Fibroblast of skin of left biceps (primary cell): ENCODE measurements at places on chromosomes 4 and X.

DNA sequence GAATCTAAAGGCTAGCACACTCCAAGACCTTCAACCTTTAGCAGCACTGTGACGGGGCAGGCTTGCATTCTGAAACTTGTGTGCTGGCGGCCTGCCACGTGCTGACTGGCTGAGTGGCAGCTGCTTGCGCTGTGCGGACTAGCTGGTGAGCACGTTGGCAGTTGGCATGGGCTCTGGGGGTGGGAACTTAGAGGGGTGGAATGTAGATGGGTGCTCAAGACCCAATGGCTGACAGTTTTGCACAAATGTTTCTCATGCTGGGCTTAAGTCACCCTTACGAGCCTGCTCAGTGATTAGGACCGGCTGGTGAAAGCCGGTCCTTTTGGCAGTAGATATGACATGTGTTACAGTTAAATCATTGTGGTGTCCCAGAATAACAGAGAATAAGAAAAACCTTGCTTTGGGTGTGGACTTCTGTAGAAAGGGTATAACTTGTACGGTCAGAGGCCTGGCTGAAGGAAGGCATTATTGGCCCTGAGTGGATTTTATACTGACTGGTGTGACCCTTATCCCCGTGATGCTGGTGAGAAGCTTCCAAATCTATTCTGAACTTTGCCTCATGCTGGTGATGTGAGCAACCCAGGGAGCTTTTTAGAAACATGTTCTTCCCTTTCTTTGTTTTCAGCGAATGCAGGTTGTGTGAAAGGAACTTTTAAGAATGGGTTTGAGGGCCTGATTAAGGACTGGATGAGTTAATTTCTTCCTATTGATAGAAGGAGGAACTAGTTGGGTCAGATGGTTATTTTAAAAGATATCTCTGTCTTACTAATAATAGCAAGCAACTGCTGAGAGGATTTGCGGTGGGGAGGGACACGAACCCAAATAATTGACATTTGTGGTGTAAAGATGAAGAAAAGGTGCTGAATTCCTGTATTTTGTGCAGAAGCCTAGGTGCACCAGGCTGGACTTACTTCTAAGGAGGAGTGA, 107.4 kb upstream of the SLC4A4 start:
- DNase-seq, result no peak

- DNase-seq, result no peak
Observed at GRCh38 chr4:4394644-4395043, 7.7 kb downstream of the NSG1 start.

- no peak for DNase-seq
Observed at GRCh38 chr4:138247643-138248042, 5.5 kb upstream of the SLC7A11 start.

- DNase-seq, result no peak
Observed at GRCh38 chr4:151029537-151029936, 14.5 kb upstream of the LRBA start.

DNA sequence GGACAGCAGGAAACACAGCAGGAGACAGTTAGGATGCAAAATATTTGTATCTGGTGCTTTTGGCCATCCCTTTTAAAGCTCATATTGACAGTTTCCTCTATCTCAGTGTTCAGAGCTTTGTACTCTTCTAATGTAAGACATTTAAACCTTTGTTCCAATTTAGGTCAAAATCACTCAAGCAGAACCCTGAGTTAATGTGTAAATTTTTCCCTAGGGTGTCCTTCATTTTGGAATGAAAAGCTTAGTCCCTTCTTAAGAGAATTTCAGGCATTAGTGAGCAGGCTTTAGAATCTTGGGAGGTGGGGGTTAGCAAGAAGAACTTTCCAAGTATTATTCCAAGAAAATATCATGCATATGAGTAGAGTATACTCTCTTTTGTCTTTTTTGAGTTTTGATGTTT, 188.7 kb downstream of the GBA3 start:
- DNase-seq, result no peak

DNA sequence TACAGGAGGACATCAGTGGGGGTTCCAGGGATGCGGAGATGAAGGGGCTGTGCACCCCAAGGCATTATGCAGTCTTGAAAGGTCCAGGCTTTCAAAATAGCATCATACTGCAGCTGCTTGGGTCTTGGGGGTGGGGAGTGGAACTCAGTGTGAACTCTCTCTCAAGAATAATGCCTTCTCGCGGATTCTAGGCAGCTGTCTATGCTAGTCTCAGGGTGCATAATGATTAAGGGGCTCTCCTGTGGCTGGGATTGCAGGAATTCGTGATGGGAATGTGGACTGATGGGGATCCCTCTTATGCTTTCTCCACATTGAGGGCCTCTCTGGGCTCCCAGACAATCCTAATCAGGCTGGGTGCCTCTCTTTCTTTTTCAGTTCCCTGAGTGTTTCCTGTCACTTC, 172.2 kb upstream of the ARHGAP24 start:
- DNase-seq, result no peak

- no peak for DNase-seq
Observed at GRCh38 chr4:70885174-70885573, 17.0 kb upstream of the MOB1B start.

GRCh38 chr4:176775338-176775737, 17.4 kb downstream of the VEGFC start:
- no peak for DNase-seq

- no peak for DNase-seq
Observed at GRCh38 chrX:13955095-13955647, 74.5 kb downstream of the GEMIN8 start.

- no peak for DNase-seq
Observed at GRCh38 chrX:72245461-72246089, 6.7 kb upstream of the ERCC6L start.

DNA sequence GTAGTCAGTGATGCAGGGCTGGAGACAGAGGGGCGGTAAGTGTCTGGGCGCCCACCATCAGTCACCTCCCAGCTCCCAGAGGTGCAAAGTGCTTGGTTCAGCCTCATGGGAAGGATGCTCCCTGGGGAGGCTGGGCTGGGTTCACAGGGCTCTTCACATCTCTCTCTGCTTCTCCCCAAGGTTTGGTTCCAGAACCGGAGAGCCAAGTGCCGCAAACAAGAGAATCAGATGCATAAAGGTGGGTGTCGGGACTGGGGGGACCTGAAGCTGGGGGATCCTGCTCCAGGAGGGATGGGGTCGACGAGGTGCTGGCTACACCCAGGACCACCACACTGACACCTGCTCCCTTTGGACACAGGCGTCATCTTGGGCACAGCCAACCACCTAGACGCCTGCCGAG, 10.1 kb downstream of the SHOX start:
- no peak for DNase-seq

GRCh38 chrX:97211070-97211469, 327.4 kb downstream of the RPA4 start:
- no peak for DNase-seq

GRCh38 chr4:4362991-4363697, 23.8 kb upstream of the NSG1 start:
- DNase-seq, result no peak

DNA sequence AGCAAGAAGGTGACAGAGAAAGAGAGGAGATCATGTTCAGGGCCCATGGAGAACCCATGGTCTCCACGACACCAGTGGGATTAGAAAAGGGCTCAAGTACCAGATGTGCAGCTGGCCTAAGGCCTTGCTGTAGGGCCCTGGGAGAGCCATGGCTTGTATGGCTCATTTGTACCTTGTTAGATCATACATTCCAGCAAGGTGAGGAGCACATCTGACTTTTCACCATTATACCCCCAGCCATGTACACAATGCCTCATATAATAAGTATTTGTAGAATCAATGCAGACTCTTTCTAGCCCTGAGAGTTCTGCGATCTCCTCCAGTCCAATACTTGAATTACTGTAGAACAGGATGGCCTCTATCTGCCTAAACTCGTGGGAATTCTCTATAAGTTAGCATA, 94.2 kb upstream of the MAP3K15 start:
- no peak for DNase-seq

DNA sequence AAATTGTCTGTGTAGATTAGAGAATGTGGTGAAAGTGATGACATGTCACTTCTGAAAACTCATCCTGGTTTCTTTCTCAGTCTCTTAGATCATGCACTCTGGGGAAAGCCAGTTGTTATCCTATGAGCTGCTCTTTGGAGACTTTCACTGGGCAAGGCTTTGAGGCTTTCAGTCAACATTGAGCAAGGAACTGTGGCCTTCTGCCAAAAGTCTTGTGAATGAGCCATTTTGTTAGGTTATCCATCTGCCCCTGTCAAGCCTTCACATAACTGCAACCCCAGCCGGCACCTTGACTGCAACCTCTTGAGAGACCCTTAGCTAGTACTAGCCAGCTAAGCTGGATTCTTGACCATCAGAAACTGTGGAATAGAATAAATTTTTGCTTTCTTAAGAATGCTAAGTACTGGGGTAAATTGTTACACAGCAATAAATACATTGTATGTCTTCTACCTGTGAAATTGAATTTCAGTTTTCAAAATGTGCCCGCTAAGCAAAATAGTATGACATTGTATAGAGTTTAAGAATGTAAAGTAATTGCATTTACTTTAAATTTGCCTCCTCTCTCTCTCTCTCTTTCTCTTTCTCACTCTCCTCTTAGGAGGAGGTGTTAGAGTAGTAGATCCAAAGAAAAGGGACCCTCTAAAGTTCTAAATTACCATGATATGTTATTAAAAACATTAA, 1273.0 kb downstream of the RAPGEF2 start:
- no peak for DNase-seq

- no peak for DNase-seq
Observed at GRCh38 chrX:135556055-135556454, 35.6 kb downstream of the INTS6L start.

- DNase-seq, result no peak
Observed at GRCh38 chr4:30838331-30838730, 118.2 kb downstream of the PCDH7 start.
